ENCODE measurements at places on chromosomes 6 and 20. TPM values are rescaled to one million over a fixed set of nuclear protein-coding genes. Genes with fewer than 3 reads are reported as not detected.

DNA sequence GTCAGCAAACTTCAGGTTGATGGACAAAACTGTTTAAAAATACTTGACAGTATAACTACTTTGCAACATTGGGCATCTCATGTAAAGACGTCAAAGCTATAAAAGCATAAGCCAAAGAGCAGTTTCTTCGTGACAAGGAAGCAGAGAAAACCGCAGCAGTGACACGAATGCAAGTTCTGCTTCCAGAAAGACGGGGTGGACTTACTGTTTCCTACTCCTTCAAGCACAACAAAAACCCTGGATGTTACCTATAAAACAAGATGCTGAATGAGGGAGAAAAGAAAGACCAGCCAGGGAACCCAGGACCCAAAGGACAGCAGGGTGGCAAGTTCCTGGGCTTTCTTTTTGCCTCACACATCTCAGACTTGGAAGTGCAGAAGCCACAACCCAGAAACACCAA lies 98.0 kb downstream of the DLL1 start:
- no peaks in the 10 kb centered on the region for H3K36me3 ChIP-seq
- no peaks in the 10 kb centered on the region for H3K4me1 ChIP-seq
- H3K27me3 ChIP-seq, result no peaks in the 10 kb centered on the region
- no peak overlapping the region for H3K4me3 ChIP-seq
- DNase-seq, result no peak

DNA sequence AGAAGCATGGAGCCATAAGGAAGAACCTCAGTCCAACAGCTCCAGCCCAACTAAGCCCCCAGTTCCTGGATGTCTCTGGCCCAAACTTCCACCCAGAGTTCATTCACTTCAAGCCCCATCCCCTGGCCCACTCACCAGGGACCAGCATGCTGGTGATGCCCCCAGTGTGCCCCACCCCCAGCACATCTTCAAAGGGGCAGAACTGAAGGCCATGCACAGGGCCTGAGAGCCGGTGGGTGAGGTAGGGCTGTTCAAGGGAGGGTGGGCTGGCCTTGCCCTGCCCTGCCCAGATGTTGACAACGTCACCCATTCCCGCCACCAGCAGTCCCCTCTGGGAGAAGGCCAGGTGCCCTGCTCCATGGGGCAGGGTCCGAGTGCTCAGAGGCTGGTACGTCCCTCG lies 3.6 kb downstream of the B3GALT4 start:
- no peak overlapping the region for H3K4me3 ChIP-seq
- H3K36me3 ChIP-seq, result peaks cover 57% of the 10 kb centered on the region
- no peaks in the 10 kb centered on the region for H3K27me3 ChIP-seq
- no peak overlapping the region for H3K27ac ChIP-seq
- DNase-seq, result no peak

Gene CSE1L
- total RNA-seq, result 105 TPM

Gene ATP6V1G2
- 2.7 TPM for total RNA-seq

DNA sequence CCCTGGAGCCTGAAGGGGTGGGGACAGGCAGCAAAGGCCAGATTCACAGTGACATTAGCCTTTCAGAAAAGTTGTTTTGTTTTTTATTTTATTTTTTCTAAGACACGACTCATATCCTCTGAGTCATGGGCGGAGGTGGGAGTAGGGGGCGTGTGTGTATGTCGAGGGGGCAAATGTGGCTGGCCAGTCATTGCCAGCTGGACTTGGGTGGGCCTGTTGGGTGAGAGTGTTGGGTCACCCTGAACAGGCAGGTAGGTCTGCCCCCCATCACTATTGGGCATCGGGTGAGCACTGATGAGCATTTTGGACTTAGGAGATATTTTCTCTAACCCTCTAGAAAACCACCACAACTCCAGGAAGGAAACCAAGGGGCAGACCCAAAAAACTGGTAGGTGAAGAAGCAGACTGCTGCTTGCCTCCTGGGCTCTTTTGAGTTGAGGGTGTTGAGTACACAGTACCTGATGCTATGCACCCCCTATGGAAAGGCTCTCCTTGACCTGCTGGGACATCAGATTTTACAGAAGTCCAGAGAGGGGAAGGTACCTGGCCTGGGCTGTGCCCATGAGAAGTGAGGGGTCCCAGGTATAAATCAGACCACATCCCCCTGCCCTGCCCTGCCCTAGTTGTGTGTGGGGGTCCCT lies 5.6 kb downstream of the SMIM29 start:
- no peak overlapping the region for H3K4me3 ChIP-seq
- H3K27me3 ChIP-seq, result no peaks in the 10 kb centered on the region
- no peak for DNase-seq
- no peak overlapping the region for H3K27ac ChIP-seq
- peaks cover 14% of the 10 kb centered on the region for H3K4me1 ChIP-seq
- H3K36me3 ChIP-seq, result peaks cover 60% of the 10 kb centered on the region

Gene TFEB
- 0.45 TPM for total RNA-seq

DNA sequence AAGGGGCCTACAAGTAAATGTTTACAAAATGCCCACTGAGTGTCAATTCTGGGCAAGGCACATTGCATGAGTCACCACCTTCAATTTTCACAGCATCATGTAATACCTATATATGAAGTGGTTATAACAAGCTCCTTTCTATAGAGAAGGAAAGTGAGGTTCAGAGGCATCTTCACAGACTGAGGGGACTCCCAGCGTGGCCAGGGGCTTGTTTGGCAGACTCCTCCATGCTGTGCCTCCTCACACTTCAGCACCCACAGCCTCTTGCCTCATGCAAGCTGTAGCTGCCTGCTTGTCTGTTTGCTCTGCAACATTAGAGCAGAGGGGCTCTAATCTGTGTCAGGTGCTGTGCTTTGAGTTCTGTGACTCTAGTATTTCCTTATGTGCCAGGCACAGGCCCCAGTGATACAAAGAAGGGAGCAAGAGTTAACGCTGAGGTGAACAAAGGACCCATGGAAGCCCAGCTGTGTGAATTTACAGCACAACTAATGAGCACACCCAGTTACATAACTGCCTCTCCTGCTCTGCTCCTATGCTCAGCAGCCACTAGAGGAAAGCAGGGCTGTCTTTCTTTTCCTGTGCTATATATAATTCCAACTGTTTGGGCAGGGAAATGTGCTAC lies 72.3 kb downstream of the ZHX3 start:
- H3K27me3 ChIP-seq, result no peaks in the 10 kb centered on the region
- no peaks in the 10 kb centered on the region for H3K4me1 ChIP-seq
- H3K27ac ChIP-seq, result peak overlapping the region; percentile 25
- no peaks in the 10 kb centered on the region for H3K36me3 ChIP-seq

Gene C20orf144
- not detected for total RNA-seq

- no peak overlapping the region for H3K4me3 ChIP-seq
- DNase-seq, result no peak
- H3K27ac ChIP-seq, result no peak overlapping the region
- peaks cover 42% of the 10 kb centered on the region for H3K27me3 ChIP-seq
Observed at GRCh38 chr6:14660806-14661579, 543.4 kb downstream of the CD83 start.

DNA sequence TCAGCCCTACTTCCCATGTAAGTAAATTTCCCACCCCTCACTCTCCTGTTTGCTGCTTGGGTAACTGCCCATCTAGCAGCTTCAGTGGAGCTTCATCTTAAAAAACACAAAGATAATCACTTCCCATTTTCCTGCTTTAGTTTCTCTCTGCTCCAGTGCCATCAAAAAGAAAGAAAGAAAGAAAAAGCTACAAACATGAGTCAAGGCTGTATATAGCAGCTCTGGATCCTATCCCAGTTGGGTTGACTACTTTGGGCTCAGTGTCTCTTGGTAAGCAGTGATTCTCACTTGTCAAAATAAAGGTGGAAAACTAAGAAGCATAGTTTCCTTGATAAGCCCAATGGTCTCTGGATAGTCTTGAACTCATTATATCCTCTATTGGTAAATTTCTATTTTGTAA lies 48.7 kb upstream of the SRPK1 start:
- H3K27ac ChIP-seq, result no peak overlapping the region
- H3K36me3 ChIP-seq, result no peaks in the 10 kb centered on the region
- no peaks in the 10 kb centered on the region for H3K27me3 ChIP-seq
- H3K4me1 ChIP-seq, result no peaks in the 10 kb centered on the region

DNA sequence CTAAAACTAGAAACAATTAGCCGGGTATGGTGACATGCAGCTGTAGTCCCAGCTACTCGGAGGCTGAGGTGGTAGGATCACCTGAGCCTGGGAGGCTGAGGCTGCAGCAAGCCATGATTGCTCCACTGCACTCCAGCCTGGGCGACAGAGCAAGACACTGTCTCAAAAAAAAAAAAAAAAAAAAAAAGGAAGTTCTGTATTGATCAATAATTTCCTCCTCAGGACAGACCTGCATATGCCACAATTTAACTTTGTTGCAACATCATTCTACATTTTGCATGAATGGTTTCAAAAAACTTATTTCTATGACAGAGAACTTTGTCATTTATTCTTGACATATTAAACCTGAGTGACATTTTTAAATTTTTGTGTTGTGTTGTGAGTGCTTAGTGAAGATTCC lies 5.5 kb downstream of the DNAJC5 start:
- no peak for DNase-seq
- no peak overlapping the region for H3K4me3 ChIP-seq

Gene PCMT1
- total RNA-seq, result 68.5 TPM

Gene EYA4
- 0.34 TPM for total RNA-seq

Gene B3GAT2
- 0.42 TPM for total RNA-seq

GRCh38 chr6:31502586-31502985 lies 4.6 kb downstream of the MICB start:
- no peak overlapping the region for H3K27ac ChIP-seq
- no peaks in the 10 kb centered on the region for H3K4me1 ChIP-seq
- no peaks in the 10 kb centered on the region for H3K36me3 ChIP-seq
- no peak for DNase-seq
- no peak overlapping the region for H3K4me3 ChIP-seq

- DNase-seq, result no peak
- H3K4me3 ChIP-seq, result no peak within 1 kb of the TSS
- no peak within 1 kb of the TSS for H3K27ac ChIP-seq
- H3K27me3 ChIP-seq, result peaks cover 5% of the 10 kb centered on the region
Observed at GRCh38 chr6:28258877-28259777, at the start of gene NKAPL. NKAPL (plus strand) TSS chr6:28259297; CDS start chr6:28259372, 75 bp downstream.

GRCh38 chr6:13485303-13485702 lies 2.1 kb downstream of the GFOD1 start:
- H3K27ac ChIP-seq, result no peak overlapping the region
- peaks cover 60% of the 10 kb centered on the region for H3K27me3 ChIP-seq
- H3K36me3 ChIP-seq, result no peaks in the 10 kb centered on the region
- H3K4me1 ChIP-seq, result peaks cover 10% of the 10 kb centered on the region
- no peak for DNase-seq

DNA sequence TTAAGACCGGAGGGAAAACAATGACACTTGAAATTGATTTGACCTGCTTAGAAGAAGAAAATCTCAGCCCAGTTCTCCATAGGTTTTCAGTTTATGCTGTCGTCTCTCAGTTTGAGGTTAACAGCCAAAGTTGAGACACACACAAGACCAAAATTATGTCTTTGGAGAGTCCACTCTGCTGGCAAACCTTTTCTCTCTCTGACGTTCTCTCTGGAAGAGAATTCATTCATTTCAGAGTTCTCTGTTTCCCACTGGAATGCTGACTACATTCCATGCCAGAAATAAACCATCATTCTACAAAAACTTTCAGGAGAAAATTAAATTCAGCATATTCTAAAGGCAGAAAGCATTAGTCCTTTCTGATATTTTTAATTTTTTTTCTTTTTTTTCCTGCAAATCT lies 155.2 kb downstream of the TFAP2A start:
- no peak overlapping the region for H3K4me3 ChIP-seq
- H3K27ac ChIP-seq, result no peak overlapping the region
- no peaks in the 10 kb centered on the region for H3K4me1 ChIP-seq
- no peaks in the 10 kb centered on the region for H3K27me3 ChIP-seq

Gene RAB32
- total RNA-seq, result 20.5 TPM

- no peak for DNase-seq
- H3K27me3 ChIP-seq, result no peaks in the 10 kb centered on the region
- H3K4me3 ChIP-seq, result no peak overlapping the region
- no peaks in the 10 kb centered on the region for H3K4me1 ChIP-seq
- H3K36me3 ChIP-seq, result no peaks in the 10 kb centered on the region
Observed at GRCh38 chr6:46930331-46930730, 8.6 kb upstream of the ADGRF5 start.

Gene MAP1LC3A
- total RNA-seq, result 42.9 TPM

- H3K4me3 ChIP-seq, result no peak overlapping the region
- H3K36me3 ChIP-seq, result no peaks in the 10 kb centered on the region
- no peaks in the 10 kb centered on the region for H3K4me1 ChIP-seq
- no peaks in the 10 kb centered on the region for H3K27me3 ChIP-seq
- DNase-seq, result no peak
Observed at GRCh38 chr6:13355999-13356785, 27.9 kb upstream of the TBC1D7 start.

Gene NRN1
- 0.44 TPM for total RNA-seq

Gene CPXM1
- total RNA-seq, result 74.7 TPM

DNA sequence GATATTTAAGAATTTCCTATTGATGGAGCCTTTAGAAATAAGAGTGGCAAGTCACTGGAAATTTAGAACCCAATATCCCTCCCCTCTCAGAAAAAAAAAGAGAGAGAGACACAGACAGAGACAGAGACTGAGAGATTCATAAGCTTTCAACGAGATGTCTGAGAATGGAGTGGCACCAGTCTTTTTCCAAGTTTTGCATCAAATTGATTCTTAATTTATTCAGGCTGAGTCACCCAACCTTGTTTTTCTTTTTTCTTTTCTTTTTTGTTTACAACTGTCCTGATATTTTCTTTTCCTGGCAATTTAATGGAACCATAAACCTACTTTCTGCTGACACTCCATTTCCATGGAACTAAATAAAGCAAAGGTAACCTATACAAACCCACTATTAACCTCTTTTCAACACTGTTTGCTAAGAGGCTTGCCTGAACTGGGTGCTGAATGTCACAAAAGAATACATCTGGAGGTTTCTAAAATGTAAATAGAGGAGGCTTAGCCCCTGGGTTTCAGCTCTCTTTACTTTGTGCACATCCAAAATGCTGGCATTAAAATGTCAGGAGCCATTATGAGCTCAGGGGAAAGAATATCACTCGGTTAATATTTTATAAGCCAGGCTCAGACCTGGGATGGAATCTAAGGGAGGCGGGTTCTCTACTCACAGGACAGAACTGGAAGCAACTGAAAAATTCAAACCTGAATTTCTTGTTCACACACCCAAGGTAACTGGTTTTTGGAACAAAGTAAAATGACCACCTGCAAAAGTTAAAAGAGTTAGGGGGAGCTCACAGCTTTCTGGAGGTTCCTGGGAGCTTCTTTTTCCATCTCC lies 100.8 kb downstream of the BFSP1 start:
- H3K27ac ChIP-seq, result no peak overlapping the region
- H3K36me3 ChIP-seq, result no peaks in the 10 kb centered on the region
- no peaks in the 10 kb centered on the region for H3K27me3 ChIP-seq
- no peak for DNase-seq
- H3K4me1 ChIP-seq, result no peaks in the 10 kb centered on the region

Gene PLA2G7
- 0.68 TPM for total RNA-seq

Measured in endodermal cell (in vitro differentiated cells).